ENCODE measurements at places on chromosomes 16 and 17.

GRCh38 chr17:27849474-27850185, 43.5 kb downstream of the LYRM9 start:
- no peak for DNase-seq

DNA sequence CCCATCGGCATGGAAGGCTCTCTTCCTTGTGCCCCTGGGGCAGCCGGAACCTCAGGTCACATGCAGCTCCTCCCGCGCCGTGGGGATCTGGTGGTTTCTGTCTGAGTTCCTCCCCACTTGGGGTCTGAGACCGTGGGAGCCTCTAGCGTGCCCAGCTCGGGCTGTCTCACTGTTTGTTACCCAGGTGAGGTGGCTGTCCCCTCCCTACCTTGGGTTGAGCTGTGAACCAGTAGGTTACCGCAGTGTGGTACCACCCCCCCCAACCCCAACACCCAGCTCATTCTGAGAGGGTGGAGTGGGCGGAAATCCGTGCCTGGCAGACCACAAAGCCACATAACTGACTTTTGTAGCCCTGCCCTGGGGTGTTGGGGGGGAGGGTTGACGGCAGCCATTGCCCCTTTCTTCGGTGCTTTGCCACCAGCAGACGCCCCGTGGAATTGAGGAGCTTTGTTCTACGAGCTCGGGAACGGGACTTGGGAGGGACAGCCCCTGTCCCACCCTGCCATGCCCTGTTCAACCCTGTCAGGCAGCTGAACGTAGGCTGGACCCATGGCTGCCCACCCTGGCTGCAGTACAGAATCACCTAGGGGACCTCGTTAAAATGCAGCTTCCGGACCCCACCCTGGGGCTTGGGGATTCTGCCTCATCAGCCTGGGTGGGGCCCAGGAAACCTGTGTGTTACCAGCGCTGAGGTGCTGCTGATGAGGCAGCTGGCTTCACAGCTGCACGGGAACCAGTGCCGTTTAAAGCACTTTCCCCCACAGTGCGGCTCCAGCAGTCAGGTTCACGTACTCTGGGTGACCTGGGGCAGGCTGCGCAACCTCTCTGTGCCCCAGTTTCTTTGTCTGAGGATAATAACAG, 18.5 kb downstream of the RAP1GAP2 start:
- no peak for DNase-seq

DNA sequence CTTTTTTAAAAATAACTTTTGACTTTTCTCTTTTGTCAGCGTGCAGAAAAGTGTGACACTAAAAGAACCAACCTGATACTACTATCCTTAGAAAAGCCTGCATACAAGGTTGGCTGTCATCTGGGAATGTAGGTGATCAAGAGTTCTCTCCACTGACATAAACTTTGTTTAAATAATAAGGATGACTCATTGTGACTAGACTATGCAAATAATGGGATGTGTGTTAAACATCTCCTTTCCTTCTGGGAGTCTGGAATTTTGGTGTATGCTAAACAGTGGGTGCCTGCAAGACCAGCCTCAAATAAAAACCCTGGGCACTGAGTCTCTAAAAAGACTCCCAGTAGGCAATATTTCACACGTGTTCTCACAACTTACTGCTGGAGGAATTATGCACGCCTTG, 373.4 kb downstream of the CNTNAP4 start:
- DNase-seq, result no peak

DNA sequence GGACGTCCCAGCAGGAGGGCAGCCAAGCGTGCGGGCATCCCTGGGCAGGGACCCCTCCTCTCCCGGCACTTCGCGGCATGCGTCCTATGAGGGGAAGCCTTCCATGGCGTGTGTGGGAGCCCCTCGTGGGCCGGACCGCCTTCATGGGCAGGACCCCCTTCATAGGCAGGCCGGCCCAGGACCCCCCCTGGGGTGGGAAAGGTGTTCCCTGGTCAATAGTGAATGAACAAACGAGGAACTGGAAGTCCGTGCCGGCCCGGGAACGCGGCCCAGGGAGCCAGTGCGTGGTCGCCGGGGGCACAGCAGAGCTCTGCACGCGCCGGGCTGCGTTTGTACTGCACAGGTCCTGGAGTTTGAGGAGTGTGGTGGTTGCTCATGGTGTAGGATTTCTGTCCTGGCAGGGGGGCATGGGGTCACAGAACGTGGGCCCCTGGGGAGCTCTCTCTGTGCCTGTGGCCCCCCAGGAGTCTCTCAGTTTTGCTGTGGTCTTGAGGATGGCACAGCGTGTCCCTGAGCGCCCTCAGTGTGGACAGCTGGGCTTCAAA, 13.9 kb downstream of the BAIAP2 start:
- no peak for DNase-seq

DNA sequence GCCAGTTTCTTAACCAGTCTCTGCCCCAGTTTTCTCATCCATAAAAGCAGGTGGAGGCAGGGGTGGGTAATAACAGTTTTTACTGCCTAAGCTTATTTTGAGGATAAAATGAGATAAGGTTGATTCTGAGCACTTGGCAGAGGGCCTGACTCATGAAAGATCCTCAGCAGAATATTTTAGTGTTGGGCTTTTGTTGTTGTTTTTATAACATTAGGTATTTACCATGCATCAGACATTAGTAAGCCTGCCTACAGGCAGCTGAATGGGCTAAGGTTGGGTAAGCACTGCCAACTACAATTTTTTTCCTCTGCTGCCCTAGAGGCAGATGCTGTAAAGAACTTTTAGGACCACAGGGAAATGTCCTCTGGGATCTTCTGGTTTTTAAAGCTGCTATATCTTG, 43.1 kb downstream of the SCNN1G start:
- DNase-seq, result no peak

DNA sequence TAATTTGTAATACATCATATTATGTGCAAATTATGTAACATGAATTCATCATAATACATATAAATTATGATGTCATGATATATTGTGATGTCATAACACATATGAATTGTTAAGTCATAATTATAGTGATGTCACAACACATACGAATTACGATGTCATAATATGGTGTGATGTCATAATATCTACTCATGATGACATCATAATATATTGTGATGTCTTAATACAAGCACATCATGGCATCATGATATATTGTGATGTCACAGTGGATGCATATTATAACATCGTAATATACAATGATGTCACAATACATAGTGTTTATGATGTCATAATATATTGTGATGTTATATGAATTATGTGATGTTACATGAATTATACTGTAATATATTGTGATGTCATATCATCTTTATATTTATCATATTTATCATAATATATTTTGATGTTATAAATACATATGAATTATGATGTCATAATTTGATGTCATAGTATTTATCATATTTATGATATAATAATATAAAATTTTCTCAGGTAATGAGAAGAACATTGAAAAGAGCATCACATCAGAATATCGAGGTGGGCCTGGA, 1793.0 kb downstream of the TP53TG3F start:
- no peak for DNase-seq

DNA sequence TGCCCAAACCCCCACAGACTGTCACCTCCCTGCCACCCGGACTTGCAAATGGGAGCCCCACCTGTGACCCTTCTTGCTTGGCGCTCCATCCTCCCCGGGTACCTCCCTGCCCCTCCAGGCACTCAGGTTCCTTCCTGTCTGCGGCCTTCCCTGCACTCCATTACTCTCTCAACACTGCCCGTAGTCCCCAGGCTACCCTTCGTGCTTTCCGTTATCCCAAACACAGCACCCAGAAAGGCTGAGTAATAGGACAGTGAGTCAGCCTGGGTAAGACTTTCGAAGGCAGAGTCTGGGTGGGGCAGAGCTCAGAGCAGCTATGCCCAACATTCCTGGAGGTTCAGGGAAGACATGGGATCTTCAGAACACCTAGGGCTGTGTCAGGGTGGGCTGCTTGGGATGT, 16.6 kb upstream of the C16orf74 start:
- no peak for DNase-seq

GRCh38 chr16:65392806-65393565, 271.1 kb upstream of the CDH11 start:
- DNase-seq, result no peak

- DNase-seq, result no peak
These were observed 33.2 kb upstream of the PEMT start for GRCh38 chr17:17624741-17625140.

DNA sequence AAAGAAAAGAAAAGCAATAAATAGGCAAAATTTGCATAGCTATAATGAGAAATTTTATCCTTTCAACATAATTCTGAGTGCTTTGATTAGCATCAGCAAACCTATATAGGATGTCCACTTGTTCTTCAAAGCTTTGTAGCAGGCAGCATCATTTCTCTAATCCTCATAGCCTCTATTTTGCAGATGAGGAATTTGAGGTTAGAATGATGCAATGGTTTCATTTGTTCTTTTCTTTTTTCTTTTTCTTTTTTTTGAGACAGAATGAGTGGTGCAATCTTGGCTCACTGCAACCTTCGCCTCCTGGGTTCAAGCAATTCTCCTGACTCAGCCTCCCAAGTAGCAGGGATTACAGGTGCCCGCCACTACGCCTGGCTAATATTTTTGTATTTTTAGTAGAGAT, 594.4 kb downstream of the TOX3 start:
- DNase-seq, result no peak

DNA sequence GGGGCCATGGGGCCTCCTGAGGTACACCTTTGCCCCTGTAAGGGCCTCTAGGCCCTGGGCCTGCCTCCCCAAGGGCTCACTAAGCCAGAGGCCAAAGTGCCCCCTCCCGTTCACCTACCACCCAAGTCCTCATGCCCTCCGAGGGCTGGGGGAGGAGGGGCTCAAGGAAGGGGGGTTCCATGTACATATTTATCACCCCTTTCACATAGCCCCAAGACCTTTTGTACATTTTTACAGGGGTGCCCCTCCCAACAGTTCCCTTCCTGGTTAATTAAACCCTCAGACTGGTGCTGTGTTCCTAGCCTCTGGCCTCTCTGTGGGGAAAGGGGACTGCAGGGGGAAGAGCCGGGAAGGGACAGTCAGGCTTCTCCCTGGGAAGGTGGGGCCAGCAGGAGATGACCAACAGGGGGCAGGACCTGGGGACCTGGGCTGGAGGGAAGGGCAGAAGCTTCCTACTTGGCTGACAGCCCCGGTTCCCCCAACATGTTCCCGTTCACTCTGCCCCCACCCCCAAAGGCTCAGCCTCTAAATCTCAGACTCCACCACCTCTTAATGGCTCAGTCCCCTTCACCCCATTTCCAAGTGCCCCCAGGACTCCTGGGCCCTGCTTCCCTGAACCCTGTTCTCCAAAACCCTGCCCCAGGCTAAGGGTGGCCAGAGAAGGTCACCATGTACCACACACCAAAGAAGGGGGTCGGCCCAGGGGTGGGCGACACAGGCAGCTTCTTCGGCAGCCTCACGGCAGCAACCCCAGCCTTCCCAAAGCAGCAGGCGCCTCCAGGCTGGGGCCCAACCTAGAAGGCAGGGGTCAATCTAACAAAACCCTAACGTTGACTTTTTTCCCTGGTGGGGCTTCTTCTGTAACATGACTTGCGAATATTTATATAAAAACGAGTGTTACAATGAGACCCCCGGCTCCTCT, 11.9 kb downstream of the FBRS start:
- DNase-seq, result no peak

- DNase-seq, result no peak
These were observed 20.9 kb upstream of the CPSF4L start for GRCh38 chr17:73282629-73283028.

- DNase-seq, result no peak
These were observed 20.3 kb downstream of the HASPIN start for GRCh38 chr17:3744014-3744413.

- no peak for DNase-seq
These were observed 5.9 kb upstream of the CDIP1 start for GRCh38 chr16:4544473-4544872.

DNA sequence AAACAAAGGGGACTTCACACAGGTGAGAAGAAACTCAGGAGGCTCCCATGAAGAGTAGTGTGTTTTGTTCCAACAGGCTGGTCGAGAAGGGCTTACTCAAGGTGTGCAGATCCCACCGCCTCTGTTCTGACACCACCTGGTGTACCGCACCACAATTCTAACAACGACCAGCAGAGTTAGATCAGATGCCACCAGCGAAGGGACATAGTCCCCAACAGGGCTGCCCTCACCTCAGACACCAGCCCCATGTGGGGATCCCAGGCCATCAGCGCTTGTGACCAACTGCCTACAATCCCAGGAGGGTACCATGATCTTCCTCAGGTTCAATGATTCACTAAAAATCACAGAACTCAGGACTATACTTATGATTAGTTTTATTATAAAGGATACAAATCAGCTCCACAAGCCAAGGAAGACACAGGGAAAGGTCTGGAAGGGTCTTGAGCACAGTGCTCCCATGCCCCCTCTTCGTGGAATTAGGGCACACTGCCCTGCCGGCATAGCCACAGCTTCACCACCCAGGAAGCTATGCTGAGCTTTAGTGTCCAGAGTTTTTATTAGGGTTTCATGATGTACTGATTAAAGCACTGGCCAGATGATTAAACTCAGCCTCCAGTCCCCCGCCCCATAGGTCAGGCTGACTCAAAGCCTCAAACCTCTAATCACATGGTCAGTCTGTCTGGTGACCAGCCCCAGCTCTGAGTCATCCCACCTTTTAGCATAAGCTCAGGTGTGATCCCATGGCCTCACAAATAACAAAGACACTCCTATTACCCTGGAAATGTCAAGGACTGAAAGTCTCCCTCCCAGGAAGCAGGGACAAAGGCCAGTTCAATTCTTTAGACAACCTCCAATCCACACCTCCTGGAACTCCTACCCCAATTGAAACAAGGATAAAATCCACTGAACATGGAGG, 26.0 kb downstream of the TRIM25 start:
- DNase-seq, result no peak

DNA sequence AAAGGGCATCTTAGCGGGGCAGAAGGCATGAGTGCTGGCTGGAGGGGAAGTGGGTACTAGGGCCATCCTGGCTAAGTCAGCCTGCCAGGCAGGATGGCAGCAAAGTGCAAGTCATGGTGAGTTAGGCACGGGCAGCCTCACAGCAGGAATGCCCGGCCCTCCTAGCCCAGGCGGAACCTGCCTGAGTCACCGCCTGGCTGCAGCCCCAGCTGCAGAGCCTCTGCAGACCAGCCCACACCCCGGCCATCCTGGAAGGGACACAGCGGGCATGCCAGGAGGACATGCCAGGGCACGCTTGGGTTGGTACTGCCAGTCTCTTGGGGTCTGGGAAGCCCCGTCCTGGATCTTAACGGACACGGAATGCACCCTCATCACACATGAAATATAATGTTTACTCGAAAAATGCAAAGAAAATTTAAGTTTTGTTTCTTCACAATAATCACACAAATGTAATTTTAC, 5.0 kb upstream of the ALDH3A1 start:
- DNase-seq, result no peak

- DNase-seq, result no peak
These were observed 62.3 kb downstream of the GP2 start for GRCh38 chr16:20265019-20265418.

- no peak for DNase-seq
These were observed 12.7 kb upstream of the KRT23 start for GRCh38 chr17:40950176-40950575.

DNA sequence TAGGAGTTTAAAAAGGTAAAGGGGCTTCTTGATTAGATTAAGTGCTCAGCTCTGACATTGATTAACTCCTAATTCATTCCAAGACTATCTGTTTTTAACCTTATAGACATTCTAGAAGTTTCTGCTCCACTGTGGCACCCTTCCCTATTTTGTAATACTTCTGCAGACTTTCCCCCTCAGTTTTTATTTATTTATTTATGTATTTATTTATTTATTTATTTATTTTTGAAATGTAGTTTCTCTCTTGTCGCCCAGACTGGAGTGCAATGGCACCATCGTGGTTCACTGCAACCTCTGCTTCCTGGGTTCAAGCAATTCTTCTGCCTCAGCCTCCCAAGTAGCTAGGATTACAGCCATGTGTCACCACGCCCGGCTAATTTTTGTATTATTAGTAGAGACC, 185.8 kb downstream of the PHKB start:
- no peak for DNase-seq

- DNase-seq, result no peak
These were observed 3.7 kb downstream of the TEPSIN start for GRCh38 chr17:81234940-81235821.
